ENCODE measurements at places on chromosomes 6 and 20.
A peak's percentile ranks its signal among the peaks of the same experiment; 100 is the strongest.

- DNase-seq, result no peak
Measured at GRCh38 chr6:83546636-83547035, 34.3 kb downstream of the PRSS35 start.

DNA sequence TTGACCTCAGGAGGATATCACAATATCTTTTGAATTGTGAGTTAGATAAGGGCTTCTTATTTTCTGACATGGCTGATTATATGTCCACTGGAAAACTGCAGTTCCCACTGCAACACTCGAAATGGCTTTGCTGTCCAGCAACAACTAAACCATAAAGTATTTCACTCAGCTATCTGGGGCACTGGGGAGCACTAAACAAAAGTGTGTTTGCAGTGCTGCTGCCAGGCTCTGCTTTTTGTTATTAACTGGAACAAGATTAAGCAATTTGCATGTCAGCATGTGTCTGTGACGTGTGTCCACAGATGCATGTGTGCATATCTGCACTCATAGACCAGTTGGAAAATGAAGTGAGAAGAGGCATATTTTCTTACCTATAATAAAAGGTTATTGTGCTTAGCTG, 107.8 kb upstream of the CCN2 start:
- no peak for DNase-seq

GRCh38 chr6:43378631-43379030, 9.2 kb upstream of the ZNF318 start:
- DNase-seq, result no peak

DNA sequence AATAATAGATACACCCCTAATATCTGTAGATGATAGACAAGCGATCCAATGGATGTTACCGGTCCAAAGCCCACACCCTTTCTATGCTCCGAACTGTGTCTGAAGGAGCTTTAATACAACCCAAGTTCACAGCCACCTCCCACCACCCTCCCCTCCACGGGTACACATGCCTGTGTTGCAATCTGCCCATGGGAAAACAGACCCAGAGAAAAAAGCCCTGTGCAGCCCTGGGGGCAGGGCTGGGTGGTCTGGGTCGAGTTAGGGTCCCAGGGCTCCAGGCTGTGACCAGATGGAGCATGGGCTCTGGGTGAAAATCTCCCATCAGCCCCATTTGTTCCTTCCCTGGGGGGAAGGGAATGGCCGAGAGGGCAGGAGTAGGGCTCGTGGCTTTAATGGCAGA, 65.8 kb downstream of the BANF2 start:
- DNase-seq, result no peak

GRCh38 chr20:6644813-6645628, 122.5 kb upstream of the BMP2 start:
- no peak for DNase-seq

GRCh38 chr20:44732327-44732726, 13.3 kb upstream of the KCNK15 start:
- no peak for DNase-seq

- no peak for DNase-seq
Measured at GRCh38 chr6:138654715-138655634, 118.6 kb upstream of the CCDC28A start.

GRCh38 chr20:40251284-40251932, 437.6 kb downstream of the MAFB start:
- DNase-seq, result no peak

- DNase-seq, result peak; percentile 91
Measured at GRCh38 chr20:10558635-10559187, 115.1 kb downstream of the JAG1 start.

DNA sequence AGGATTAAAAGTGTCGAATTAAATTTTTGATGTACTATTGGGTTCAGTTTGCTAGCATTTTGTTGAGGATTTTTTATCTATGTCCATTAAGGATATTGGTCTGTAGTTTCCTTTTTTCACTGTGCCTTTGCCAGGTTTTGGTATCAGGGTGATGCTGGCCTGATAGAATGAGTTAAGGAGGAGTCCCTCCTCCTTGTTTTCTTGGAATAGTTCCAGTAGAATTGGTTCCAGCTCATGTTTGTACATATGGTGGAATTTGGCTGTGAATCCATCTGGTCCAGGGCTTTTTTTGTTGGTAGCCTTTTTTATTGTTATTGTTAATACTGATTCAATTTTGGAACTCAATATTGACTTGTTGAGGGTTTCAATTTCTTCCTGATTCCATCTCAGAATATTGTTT, 141.8 kb downstream of the SIM1 start:
- no peak for DNase-seq

- DNase-seq, result no peak
Measured at GRCh38 chr6:46012834-46013233, 2.8 kb downstream of the CLIC5 start.

- DNase-seq, result no peak
Measured at GRCh38 chr20:11780765-11781369, 136.8 kb upstream of the BTBD3 start.

- no peak for DNase-seq
Measured at GRCh38 chr6:34300332-34300751, 51.5 kb upstream of the SMIM29 start.

- no peak for DNase-seq
Measured at GRCh38 chr6:150835620-150836019, 29.9 kb upstream of the MTHFD1L start.

- DNase-seq, result no peak
Measured at GRCh38 chr6:93322651-93323050, 96.7 kb downstream of the EPHA7 start.

DNA sequence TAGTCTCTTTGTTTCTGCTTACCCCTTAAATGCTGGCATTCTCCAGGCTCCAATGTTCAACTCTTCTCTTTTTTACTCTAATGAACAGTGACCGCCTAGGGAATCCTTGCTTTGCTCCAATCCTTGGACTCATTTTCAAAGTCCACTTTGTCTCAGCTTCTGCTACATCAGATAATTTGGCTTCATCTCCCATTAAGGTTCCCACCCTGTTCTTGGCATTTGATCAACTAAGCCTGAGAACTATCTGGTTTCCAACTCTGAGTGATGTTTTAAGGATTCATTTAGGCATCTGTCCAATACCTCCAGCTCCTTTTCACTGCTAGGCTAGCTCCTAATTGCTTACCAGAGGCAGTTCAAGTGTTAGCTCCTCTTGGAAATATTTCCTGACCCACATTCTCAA, 64.9 kb downstream of the ME1 start:
- DNase-seq, result peak; percentile 69

DNA sequence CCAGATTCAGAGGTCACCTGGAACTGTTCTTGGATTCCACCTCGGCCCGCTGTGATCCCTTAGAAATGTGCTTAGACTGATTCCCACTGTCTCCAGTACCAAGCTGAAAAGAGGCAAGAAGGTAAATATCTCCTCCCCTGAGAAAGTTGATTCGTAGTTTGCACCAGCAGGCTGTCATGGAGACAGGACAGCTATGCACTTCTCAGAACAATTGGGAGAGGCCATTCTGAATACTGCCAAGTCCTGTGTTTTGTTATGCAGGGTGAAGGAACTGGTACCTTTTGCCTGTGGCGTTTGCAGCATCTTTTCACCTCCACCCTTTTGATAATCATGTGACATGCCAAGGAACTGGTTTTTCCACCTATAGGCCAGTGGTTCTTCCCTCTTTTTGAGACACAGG, 58.2 kb upstream of the RNGTT start:
- DNase-seq, result no peak

DNA sequence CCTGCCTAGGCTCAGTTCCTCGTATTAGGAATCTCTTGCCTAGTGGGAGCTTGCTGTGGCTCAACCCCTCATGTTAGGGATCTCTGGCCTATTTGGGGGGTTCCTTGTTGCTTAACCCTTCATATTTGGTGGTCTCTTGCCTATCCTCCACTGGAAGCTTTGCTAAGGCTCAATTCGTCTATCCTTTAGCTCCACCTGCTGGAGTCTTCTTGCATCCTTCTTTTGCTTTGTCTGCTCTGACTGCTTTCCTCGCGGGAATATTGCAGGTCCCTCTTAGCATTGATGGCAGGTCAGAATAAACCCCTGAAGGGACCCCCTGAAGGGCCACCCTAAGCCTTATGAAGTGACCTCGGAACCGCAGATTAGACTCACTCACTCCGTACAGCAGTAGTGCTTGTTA, 203.0 kb upstream of the TBX18 start:
- DNase-seq, result no peak

GRCh38 chr20:5971203-5971602, 20.8 kb downstream of the MCM8 start:
- no peak for DNase-seq

DNA sequence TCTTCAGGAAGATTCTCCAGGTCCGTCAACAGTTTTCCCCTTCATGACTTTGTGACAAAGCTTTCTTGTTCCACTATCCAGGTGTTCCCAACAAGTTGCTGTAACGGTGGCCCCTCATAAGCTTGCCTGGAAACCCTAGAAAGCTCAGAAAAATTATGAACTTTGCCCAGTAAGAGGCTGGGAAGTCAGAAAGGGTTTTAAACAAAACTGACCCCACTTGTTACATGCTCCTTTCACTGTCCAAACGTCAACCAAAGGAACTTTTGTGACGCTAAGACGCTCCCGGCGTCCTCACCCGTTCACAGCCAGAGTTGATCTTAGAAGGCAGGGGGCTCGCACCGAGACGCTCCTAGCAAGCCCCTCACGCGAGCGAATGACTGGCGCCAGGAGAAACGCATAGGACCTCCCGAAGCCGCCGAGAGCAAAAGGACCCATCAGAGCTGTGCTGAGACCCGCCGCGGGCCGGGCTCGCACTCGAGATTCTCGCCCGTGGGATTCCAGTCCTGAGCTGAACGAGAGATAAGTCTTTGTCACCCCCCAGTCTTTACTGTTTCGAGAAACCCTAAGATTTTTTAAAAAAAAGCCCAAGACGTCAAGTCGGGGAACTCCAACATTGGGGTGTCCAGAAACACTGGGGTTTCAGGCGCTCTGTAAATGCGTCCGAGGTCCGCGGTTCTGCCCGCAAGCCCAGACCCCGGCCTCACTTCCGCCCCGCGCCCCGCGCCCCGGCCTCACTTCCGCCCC, 544 bp upstream of the ACAT2 start:
- DNase-seq, result no peak

DNA sequence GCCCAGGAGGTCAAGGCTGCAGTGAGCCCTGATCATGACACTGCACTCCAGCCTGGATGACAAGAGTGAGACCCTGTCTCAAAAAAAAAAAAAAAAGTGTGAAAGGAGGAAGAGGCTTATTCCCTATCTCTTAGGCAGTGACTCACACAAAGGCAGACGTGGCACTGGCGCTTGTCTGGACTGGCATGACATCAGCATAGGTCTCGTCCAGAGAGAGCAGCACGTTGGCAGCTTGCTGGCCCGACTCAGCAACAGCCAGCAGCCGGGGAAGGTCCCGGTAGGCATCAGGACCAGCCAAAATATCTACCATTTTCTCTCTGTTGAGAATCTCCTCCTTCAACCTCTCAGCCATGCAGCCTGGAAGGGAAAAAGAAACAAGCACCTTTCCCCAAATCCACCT, 14.1 kb downstream of the CDK5RAP1 start:
- no peak for DNase-seq
